Endothelial cell of umbilical vein (primary cell): ENCODE measurements at places on chromosomes 1 and 21. TPM values are rescaled to one million over a fixed set of nuclear protein-coding genes. Genes with fewer than 3 reads are reported as not detected.

GRCh38 chr1:30664103-30664755, 59.2 kb downstream of the MATN1 start:
- no peak for DNase-seq

GRCh38 chr1:212537610-212538009, 71.0 kb upstream of the ATF3 start:
- DNase-seq = no peak

PGLYRP3 gene
- polyA plus RNA-seq = not detected in 2 replicates

CAMK1G gene
- polyA plus RNA-seq = not detected in 2 replicates
